Muscle of back (tissue), 13 donors: ENCODE measurements at places on chromosomes 11 and 22.
A peak's percentile ranks its signal among the peaks of the same experiment; 100 is the strongest.

- no peak for DNase-seq
Measured at GRCh38 chr11:91295591-91295990, 929.0 kb upstream of the FAT3 start.

DNA sequence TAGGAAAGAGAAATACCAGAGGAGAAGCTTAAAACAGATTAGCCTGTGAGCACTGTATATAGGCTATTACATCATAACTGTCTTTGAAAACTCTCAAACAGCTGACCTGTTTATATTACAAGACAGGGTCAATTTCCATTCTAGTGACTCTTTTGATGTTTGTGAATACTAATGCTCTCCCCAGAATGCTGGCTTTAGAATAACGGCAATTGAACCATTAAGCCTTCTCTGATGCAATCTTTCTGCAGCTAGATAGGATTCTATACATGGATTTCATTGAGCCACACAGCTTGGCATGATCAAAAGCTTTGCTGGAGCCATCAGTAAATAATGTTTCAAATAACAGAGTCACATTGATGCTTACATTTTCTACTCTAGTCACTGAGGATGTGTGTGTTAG, 122.7 kb upstream of the FAT3 start:
- no peak for DNase-seq

- no peak for DNase-seq
Measured at GRCh38 chr22:49186293-49186692, 641.4 kb downstream of the BRD1 start.

DNA sequence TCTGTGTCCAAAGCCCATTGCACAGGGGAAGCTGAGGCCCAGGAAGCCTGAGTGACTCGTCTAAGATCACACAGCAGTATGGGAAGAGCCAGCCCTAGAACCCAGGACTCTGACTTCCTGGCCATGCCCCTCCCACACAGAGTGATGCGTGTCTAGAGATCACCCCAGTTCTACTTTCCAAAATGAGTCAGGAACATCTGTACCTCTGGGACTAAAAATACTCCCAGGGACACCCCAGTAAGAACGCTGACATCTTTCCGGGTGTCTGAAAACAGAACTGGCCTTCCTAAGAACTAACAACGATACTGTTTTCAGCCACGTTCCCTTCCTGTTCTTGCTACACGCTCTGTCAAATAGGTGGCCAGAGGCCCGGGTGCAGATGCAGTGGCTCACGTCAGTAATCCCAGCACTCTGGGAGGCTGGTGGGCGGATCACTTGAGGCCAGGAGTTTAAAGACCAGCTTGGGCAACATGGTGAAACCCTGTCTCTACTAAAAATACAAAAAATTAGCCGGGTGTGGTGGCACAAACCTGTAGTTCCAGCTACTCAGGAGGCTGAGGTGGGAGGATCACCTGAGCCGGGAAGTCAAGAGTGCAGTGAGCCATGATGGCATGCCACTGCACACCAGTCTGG, 21.7 kb upstream of the PDGFB start:
- peak; percentile 49 for DNase-seq

- no peak for DNase-seq
Measured at GRCh38 chr11:8650401-8650990, 32.0 kb downstream of the TRIM66 start.

DNA sequence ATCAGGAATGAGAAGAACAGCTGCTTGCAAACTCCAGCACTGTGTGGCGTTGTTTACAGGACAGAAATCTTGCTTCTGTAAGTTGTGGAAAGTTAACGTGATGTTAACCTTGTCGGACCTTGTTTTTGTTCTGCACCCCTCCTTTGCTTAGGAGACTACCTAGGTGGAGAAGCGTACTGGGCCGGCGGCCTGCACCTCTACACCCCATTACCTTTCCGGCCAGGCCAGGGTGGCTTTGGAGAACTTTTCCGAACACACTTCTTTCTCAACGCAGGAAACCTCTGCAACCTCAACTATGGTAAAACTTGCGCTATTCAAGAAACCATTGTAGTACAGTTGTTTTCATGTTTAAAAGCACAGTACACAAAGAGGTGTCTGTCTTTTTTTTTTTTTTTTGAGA, 33.7 kb downstream of the SAMM50 start:
- no peak for DNase-seq

GRCh38 chr11:42521994-42522393, 789.8 kb upstream of the API5 start:
- DNase-seq, result no peak

DNA sequence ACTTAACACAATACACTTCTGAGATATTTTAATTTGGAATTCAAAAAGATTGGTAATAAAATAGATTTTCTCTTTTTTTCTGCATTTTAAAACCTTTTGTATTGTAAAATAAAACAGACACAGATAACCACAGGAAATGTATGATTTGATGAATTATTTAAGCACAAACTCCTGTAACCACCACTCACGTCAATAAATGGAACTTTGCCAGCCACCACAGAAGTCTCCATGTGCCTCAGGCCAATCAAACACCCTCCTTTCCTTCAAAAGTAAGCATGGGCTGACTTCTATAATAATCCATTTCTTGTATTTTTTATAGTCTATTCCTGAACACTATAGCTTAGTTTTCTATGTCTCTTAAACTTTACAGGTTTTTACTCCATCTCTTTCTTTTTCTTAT, 721.7 kb downstream of the DLG2 start:
- peak; percentile 25 for DNase-seq

DNA sequence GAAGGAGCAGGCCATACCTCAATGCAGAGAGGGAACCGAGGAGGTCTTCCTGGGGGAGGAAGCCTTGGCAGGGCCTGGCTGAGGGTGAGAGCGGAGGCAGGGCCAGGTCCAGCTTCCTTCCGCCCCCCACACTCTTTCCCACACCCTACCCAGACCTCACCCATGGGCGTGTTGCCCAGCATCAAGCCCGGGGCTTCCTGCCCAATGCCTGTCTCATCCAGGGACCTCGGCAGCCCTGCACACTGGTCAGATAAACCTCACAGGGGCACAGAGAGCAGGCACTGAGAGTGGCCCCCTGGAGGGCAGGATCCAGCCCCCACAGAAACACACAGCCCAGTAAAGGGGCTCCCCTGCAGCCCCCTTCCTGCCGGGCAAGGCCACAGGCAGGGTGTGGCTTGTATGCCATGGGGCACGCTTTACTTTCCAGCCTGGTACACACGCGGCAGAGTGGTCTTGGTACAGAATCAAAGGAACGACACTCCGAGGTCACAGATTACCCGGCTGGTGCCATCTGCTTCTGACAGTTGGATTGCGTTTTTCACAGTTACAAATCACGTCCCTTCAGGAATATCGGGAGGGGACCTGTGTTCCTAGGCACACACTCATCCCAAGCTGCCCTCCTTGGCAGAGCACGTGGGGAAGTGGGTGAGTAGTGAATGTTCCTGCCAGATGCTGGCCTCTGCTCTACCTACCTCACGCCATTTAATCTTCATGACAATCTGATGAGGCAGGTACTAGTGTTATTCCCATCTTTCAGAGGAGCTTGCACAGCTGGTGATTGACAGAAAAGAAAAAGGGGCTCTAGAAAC, 20.0 kb upstream of the CD5 start:
- no peak for DNase-seq

GRCh38 chr11:13207665-13208594, 69.7 kb upstream of the BMAL1 start:
- peak; percentile 68 for DNase-seq

GRCh38 chr11:42329929-42330565, 870.6 kb upstream of the LRRC4C start:
- no peak for DNase-seq

DNA sequence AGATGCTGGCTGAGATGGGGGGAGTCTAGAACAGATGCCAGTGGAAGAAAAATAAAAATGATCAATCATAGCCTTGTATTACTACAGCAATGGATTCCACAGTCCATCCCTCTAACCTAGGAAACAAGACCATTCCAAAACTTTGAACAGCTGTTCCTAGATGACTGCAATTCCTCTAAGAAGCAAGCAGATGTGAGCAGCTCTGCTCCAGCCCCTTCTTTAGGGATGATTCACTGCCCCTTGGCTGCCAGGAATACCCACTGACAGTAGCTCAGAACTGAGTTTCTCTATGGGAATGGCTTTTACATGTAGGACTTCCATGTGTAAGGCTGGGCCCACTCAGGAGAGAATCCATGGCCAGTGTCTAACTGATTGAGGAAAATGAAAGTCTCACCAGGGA, 943.9 kb downstream of the OPCML start:
- DNase-seq, result no peak

DNA sequence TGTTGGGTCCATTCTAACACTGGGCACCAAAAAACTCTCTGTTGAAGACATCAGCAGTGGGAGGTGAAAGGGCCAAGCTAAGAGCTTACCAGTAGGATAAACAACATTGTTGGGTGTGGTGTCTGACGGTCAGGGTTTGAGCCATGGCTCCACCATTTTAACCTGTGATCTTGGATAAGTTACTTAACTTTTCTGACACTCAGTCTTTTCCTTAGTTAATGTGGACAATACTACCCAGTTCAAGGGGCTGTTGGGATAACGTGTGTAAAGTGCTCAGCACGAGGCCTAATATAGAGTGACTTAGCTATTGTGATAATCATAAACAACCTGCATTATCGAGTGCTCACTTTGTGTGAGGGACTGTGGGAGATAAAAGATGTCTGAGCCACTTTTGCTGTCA, 6.1 kb downstream of the UCP3 start:
- no peak for DNase-seq

DNA sequence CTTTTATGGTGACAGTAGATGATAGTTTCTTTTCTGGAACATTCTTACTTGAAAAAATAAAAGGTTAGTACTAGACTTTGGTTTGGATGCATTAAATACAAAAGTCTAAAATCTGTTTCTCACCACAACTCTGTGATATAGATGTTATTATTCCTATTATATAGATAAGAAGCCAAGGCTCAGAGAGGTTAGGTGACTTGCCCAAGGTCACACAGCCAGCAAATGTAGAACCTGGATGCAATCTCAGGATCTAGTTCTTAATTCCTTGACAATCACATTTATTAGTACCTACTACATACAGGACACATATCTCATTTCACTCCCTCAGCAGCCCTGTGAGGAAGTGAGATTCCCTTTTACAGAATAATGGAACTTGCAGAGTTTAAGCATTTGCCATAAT, 26.3 kb upstream of the SMCO4 start:
- no peak for DNase-seq

DNA sequence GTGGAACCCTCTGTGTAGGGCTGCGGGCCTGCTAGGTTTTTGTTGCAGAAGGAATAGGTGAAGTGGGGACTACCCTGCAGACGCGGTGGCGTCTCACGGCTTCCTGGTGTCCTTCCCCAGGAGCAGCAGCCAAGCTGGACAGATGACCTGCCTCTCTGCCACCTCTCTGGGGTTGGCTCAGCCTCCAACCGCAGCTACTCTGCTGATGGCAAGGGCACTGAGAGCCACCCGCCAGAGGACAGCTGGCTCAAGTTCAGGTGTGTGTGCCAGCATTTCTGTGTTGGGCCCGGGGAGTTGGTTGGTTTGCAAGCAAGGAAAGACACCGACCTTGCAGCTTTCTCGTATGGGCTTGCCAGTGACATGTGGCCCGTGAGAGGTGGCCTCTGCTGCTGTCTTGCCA, 15.3 kb downstream of the TAB1 start:
- DNase-seq, result no peak

- no peak for DNase-seq
Measured at GRCh38 chr11:1102221-1102971, 27.7 kb downstream of the MUC2 start.

- peak; percentile 82 for DNase-seq
Measured at GRCh38 chr11:10659339-10660216, 34.0 kb downstream of the IRAG1 start.

DNA sequence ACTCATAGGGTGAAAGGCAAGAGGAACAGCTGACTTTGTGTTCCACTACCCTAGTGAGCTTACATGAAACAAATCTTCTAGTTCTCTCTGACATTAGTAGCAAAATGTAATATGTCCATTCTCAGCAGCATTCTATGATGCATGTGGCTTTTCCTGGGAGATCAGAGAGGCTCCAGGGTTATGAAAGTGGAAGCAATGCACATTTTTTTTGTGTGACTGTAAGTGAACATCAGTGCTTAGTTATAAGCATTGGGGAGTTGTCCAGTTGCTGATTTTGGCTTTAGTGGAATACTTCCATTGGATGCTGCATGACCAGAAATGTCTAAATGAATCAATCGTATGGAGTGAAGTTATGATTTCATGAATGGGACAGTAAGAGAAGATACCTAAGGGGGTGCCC, 255.9 kb downstream of the FAT3 start:
- DNase-seq, result no peak

DNA sequence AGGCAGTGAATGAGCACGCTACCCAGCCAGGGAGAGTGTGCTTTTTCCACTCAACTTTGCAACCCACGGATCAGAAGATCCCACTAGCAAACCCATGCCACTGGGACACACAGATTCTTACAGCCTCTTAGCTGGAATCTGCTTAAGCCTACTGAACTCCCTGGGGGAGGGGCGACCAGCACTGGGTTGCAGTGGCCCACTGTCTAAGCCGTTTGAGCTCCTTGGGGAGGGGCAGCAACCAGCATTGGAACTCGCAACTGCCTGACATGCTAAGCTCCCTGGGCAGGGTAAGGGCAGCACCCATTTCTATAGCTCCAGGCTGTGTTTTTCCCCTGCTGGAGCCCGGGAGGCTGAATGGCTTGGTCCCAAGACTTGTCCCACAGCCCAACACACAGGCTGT, 99.6 kb downstream of the FAM168A start:
- no peak for DNase-seq

GRCh38 chr22:20503816-20504215, 3.6 kb upstream of the MED15 start:
- DNase-seq, result no peak

DNA sequence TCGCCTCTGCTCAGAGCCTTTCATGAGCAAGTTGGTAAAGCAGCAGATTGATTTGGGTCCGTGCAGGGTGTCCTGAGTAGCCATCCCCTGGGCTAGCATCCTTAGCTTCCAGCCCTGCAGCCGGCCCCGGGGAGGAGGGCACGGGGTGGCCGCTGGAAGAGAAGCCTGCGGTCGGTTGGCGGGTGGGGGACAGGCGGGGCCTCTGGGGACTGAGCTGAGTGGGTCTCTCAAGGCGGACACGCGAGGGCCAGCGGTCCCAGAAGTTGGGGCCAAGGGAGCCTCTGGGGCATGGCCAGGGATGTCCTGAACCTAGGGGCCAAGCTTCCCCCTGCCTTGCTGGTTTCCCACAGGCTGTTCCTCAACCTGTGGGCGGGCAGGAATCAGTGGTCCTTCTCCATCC, 143.0 kb downstream of the TBC1D22A start:
- DNase-seq, result no peak

DNA sequence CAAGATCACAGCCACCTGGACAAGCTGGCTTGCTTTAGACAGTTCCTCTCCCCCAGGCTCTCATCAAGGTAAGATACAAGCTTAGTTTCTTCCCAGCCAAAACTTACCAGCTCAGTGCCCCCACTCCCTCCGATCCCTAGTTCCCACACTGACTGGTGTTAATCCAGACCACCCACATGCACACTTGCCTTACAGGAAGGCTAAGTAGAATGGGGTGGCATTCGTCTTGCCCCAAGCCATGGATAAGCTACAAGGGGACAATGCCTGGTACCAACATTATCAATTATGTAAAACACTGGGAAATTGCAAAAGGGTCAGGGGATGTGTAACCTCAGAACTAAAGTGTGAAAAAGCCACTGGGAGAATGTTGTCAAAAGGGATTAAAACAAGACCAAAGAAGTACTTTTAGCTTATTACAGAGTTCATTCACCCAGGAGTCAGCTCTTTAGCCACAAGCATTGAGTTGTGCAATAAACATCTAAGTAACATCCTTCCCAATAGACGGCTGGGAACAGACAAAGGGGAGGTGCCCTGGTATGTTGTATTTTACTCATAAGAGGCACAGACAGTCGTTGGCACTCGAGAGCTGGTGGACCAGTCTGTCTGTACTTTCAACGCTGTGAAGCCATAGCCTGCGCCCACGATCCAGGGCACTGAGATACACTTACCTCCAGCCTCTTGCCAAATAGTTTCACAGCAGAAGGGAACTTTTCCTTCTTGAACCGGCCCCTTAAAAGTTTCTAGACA, 1.1 kb downstream of the DHCR7 start:
- DNase-seq, result no peak
